ENCODE measurements at places on chromosomes 6 and 20. TPM values are rescaled to one million over a fixed set of nuclear protein-coding genes. Genes with fewer than 3 reads are reported as not detected.

DNA sequence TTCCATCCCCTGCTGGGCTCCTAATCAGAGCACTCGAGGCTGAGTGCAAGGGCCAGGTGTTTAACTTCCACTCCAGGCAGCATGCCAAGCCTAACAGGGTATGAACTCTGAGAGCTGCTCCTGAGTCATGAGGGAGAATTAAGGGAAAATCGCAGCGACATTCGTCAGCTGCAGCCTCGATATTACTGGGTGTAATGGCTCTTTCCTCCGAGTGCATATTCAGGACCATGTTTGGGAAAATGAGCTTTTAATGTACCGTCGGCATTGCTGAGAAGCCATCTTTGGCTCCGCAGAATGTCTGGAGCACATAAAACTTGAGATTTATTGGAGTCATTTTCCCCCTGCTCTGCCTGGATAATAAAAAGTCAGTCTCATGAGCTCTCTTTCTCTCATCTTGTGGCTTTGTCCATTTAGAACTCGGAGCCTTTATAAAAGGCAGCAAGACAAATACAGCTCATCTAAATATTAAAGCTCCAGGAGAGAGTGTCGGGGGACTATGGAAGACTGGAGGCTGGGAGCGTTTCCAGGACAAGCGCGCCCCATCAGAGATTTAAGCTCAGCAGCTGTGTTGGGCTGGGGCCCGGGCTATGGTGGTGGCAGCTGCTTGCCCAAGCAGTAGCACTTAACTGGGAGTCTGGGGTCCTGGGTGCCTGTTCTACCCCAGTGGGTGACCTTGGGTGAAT, 103.7 kb downstream of the TOX2 start:
- peak overlapping the region; percentile 83 for H3K27ac ChIP-seq
- no peaks in the 10 kb centered on the region for H3K27me3 ChIP-seq
- H3K36me3 ChIP-seq, result no peaks in the 10 kb centered on the region

- H3K4me1 ChIP-seq, result no peaks in the 10 kb centered on the region
- no peak overlapping the region for H3K4me3 ChIP-seq
- no peak overlapping the region for H3K27ac ChIP-seq
These were observed 37.1 kb upstream of the FKBP1C start for GRCh38 chr6:63174173-63174572.

DNA sequence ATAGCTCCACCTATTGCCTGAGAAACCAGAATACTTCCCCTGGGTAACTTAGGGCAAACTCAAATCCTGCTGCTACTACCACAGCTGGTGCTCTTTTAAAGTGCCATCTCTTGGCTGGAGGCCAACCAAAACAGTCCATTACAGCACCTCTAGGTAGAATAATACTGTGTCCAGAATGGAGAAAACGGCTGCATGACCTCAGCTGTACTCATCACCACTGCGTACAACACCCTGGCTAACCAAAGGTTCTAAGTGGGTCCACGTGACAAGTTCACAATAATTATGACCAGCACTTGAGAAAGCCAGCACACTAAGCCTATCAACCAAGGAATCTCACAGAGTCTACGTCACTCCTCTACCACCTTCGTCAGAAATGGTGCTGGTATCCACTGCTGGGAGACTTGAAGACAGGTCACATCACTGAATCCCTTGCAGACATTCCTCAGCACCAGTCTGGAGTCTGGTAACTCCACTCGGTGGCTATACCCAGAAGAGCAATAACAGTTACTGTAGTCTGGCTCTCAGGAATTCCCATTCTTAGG, 40.9 kb upstream of the PKIB start:
- H3K27me3 ChIP-seq, result no peaks in the 10 kb centered on the region
- DNase-seq, result no peak
- no peak overlapping the region for H3K27ac ChIP-seq
- H3K4me1 ChIP-seq, result no peaks in the 10 kb centered on the region
- no peaks in the 10 kb centered on the region for H3K36me3 ChIP-seq

DNA sequence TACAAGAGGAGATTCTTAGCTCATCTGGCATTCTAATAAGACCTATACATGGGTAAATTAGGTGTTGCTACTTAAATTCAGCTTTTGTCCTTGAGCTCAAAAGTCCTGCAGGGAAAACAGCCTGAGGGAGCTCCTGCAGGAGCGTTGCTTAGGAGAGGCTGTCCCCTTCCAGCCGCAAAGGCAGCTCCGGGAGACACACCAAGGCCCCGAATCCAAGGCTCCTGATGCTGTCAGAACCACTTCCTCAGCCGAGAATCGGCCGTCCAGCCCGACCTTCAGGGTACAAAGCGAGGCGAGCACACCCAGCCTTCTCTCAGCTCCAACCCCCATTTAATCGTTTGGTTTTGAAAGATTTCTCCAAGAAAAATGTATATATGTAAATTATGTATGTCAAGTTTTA, 87.0 kb downstream of the DACT2 start:
- H3K27ac ChIP-seq, result no peak overlapping the region
- H3K4me3 ChIP-seq, result no peak overlapping the region
- DNase-seq, result no peak
- H3K36me3 ChIP-seq, result no peaks in the 10 kb centered on the region
- H3K4me1 ChIP-seq, result no peaks in the 10 kb centered on the region
- no peaks in the 10 kb centered on the region for H3K27me3 ChIP-seq

- H3K4me1 ChIP-seq, result no peaks in the 10 kb centered on the region
- H3K4me3 ChIP-seq, result no peak overlapping the region
- no peak overlapping the region for H3K27ac ChIP-seq
- H3K27me3 ChIP-seq, result no peaks in the 10 kb centered on the region
- DNase-seq, result no peak
- no peaks in the 10 kb centered on the region for H3K36me3 ChIP-seq
These were observed 289.2 kb upstream of the FOXQ1 start for GRCh38 chr6:1022719-1023118.

- H3K36me3 ChIP-seq, result no peaks in the 10 kb centered on the region
- H3K4me1 ChIP-seq, result peaks cover 25% of the 10 kb centered on the region
- H3K4me3 ChIP-seq, result no peak overlapping the region
- no peak for DNase-seq
These were observed 269.0 kb upstream of the ECI2 start for GRCh38 chr6:4404415-4404814.

- no peak overlapping the region for H3K4me3 ChIP-seq
- no peak overlapping the region for H3K27ac ChIP-seq
- no peak for DNase-seq
These were observed 275.1 kb downstream of the GRIK2 start for GRCh38 chr6:101668496-101669030.

GRCh38 chr6:6131492-6132109, 124.9 kb upstream of the NRN1 start:
- no peaks in the 10 kb centered on the region for H3K36me3 ChIP-seq
- H3K27me3 ChIP-seq, result no peaks in the 10 kb centered on the region
- H3K4me3 ChIP-seq, result no peak overlapping the region

- no peak for DNase-seq
- H3K4me1 ChIP-seq, result peaks cover 14% of the 10 kb centered on the region
- H3K36me3 ChIP-seq, result no peaks in the 10 kb centered on the region
- H3K27ac ChIP-seq, result no peak overlapping the region
- H3K4me3 ChIP-seq, result no peak overlapping the region
- no peaks in the 10 kb centered on the region for H3K27me3 ChIP-seq
These were observed 6.4 kb downstream of the CD109 start for GRCh38 chr6:73702444-73702843.

DNA sequence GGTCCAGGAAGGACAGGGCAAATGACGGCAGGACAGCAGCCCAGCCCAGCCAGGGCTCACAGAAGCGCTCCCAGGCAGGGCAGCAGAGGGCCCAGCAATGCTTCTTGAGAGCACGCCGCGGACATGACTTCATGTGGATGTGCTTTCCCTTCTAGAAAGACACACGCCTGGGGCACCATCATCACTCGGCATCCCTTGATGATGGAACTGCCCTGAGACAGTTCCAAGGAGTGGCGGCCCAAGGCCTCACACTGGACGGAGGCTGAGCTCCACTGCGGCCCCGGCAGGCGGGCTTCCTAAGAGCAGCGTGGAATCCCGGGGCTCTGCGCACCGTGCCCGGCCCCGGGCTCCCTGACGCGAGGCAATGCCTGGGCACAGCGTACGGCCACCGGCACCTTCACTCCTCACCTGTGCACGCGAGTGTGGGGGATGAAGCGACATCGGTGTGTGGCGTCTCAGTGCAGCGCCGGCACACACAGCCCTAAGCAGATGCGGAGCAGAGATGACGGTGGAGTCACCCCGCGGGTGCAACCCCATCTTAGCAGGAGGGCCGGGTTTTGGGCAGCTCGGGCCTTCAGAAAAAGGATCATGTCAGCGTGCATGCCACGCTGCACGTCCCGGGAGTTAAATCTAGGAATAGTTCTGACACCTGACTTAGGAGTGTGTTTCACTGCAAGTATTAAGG, 86.6 kb downstream of the THBS2 start:
- no peak for DNase-seq
- peaks cover 14% of the 10 kb centered on the region for H3K4me1 ChIP-seq
- H3K27me3 ChIP-seq, result no peaks in the 10 kb centered on the region
- H3K4me3 ChIP-seq, result no peak overlapping the region

DNA sequence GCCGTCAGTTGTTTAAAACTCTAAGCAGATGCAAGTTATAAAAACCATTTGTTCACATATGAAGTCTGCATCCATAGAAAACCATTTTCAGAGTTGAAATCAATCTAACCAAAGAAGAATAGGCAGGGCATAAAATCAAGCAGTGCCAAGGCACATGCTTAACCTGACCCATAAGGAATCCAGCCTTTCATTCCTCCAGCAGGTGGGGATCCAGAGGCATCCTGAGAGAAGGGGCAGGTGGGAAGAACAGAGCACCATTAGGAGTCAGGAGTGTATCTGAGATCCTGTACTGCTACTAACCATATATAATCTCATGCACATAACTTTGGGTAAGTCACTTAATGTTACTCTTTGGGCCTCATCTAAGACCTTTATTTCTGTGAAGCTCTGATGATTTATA, 29.4 kb upstream of the FOXO3 start:
- no peaks in the 10 kb centered on the region for H3K4me1 ChIP-seq
- H3K27me3 ChIP-seq, result no peaks in the 10 kb centered on the region
- H3K4me3 ChIP-seq, result no peak overlapping the region
- no peak for DNase-seq
- no peaks in the 10 kb centered on the region for H3K36me3 ChIP-seq

DNA sequence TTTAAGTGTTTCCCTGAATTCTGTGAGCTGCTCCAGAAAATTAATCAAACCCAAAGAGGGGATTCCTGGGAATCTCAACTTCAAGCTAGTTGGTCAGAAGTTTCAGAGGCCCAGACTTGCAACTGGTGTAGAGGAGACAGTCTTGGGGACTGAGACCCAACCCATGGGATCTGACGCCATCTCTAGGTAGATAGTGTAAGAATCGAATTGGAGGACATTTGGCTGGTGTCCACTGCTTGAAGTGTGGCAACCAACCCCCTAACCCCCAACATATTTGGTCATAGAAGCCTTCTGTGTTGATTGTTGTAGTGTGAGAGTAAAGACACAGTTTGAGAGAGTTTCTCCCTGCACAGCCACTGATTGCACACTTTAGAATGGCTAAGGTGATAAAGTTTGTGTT, 103.5 kb upstream of the CARMIL1 start:
- H3K4me1 ChIP-seq, result peaks cover 10% of the 10 kb centered on the region
- H3K27ac ChIP-seq, result no peak overlapping the region
- no peaks in the 10 kb centered on the region for H3K27me3 ChIP-seq
- no peak overlapping the region for H3K4me3 ChIP-seq
- H3K36me3 ChIP-seq, result no peaks in the 10 kb centered on the region
- DNase-seq, result no peak

GRCh38 chr20:2022163-2022562, 28.3 kb upstream of the PDYN start:
- no peaks in the 10 kb centered on the region for H3K4me1 ChIP-seq
- no peak for DNase-seq
- H3K27me3 ChIP-seq, result peaks cover 31% of the 10 kb centered on the region
- H3K27ac ChIP-seq, result no peak overlapping the region

DNA sequence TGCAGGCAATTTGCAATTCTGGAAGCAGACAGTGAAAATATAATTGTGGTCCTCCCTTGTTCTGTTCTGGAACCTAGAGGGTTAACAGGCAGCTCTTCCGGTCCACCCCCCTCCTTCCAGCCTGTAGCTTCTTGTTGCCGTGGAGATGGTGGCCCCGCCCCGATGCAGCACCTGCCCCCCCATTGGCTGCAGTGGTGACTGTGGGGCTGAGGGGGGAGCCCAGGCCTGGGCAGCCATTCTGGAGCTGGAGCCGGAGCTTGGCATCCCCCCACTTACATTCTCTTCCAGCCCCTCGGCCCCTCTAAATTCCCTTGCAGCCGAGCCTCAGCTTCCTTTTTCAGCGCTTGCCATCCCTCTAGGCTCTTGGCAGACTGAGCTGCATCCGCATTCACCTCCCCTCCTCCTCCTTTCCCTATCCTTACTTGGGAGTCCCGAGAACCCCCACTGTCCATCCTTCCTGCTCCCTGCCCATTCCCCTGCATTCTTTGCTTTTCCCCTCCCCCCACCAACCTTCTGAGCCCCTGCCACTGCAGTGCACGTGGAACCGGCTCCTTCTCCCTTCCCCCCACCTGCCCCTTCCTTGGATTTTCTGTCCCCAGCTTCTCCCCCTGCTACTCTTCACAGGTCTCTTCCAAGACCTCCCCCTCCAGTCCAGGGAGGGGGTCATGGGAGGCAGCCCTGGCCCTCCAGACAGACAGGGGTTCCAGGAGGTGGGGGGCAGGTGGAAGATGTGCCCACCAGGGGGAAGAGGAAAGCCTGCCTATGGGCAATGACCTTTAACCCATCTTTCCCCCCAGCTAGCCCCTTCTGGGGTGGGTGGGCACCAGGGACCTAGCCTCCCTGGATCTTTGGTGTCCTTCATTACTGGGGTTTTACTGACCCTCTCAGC, 11.4 kb downstream of the SYNGAP1 start:
- peak; percentile 93 for DNase-seq
- H3K27me3 ChIP-seq, result no peaks in the 10 kb centered on the region
- H3K4me1 ChIP-seq, result peaks cover 80% of the 10 kb centered on the region
- peak overlapping the region; percentile 68 for H3K27ac ChIP-seq
- H3K4me3 ChIP-seq, result peak overlapping the region; percentile 29

DNA sequence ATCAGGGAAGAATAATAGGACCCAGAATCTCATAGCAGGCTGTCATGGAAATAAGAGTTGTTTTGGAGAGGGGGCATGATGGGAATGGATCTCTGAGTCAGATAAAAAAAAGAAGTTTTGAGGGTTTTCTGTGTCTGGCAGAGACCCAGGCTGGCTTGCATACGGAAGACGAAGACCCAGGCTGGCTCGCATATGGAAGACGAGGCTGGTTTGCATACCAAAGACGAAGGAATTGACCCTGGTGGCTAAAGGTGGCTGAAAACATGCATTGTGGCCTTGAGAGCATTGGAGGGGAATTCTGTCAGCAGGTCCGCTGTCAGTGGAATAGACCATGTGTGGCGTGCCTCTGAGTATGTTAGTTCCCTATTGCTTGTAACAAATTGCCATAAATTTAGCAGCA, 335.1 kb downstream of the BTBD3 start:
- H3K27me3 ChIP-seq, result no peaks in the 10 kb centered on the region
- DNase-seq, result peak; percentile 66
- no peak overlapping the region for H3K27ac ChIP-seq
- H3K4me1 ChIP-seq, result no peaks in the 10 kb centered on the region

Gene HSPA1L
- total RNA-seq, result 3.7 TPM

Gene PROKR2
- not detected for total RNA-seq

Gene BTNL2
- not detected for total RNA-seq

Gene RIN2
- 65.1 TPM for total RNA-seq

Gene NOX3
- not detected for total RNA-seq

Gene SEMG1
- not detected for total RNA-seq

Gene ZNF311
- total RNA-seq, result 0.17 TPM

Gene EYS
- total RNA-seq, result not detected

Data from esophagus muscularis mucosa (tissue), 4 donors.